ENCODE measurements at places on chromosomes 6 and 20. TPM values are rescaled to one million over a fixed set of nuclear protein-coding genes. Genes with fewer than 3 reads are reported as not detected.
A peak's percentile ranks its signal among the peaks of the same experiment; 100 is the strongest.

GRCh38 chr6:158037021-158037420, 55.4 kb downstream of the SYNJ2 start:
- H3K36me3 ChIP-seq = no peaks in the 10 kb centered on the region
- no peak for DNase-seq
- H3K27ac ChIP-seq = peak overlapping the region; percentile 72
- no peak overlapping the region for H3K4me3 ChIP-seq

- no peak overlapping the region for H3K4me3 ChIP-seq
- H3K4me1 ChIP-seq = no peaks in the 10 kb centered on the region
- no peaks in the 10 kb centered on the region for H3K27me3 ChIP-seq
Observed at GRCh38 chr6:25042036-25042521, 106.3 kb upstream of the RIPOR2 start.

GRCh38 chr6:16822975-16823717, 61.9 kb upstream of the ATXN1 start:
- H3K4me3 ChIP-seq = no peak overlapping the region
- no peaks in the 10 kb centered on the region for H3K4me1 ChIP-seq
- no peaks in the 10 kb centered on the region for H3K36me3 ChIP-seq

DNA sequence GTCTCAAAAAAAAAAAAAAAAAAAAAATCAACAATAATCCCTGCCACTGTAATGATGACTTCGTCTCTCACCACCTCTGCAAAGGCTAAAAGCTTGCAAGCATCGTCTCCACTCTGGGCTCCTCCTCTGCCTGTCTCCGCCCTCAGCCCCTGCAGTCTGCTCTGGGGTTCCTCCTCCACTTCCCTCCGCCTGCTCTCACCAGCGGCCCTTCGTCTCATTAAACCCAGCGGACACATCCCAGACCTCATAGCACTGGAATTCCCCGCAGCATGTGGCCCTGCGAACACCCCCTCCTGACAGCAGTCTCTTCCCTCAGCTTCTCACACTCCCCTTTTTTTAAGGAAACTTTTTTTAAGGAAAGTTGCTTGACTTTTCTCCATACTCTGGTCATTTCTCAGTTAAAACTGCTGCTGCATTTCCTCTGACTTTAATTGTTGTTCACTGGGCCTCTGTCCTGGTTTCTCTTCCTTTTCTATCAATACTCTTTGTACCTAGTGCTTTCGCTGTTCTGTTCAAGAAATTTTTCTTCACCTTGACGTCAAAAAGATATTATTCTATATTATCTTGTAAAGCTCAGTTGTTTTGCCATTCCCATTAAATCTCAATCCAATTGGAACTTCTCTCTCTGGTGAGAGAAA, 70.9 kb upstream of the PLEKHG1 start:
- DNase-seq = no peak
- no peaks in the 10 kb centered on the region for H3K27me3 ChIP-seq
- no peak overlapping the region for H3K27ac ChIP-seq
- no peaks in the 10 kb centered on the region for H3K4me1 ChIP-seq
- H3K36me3 ChIP-seq = no peaks in the 10 kb centered on the region

GRCh38 chr6:26532699-26533531, 5.3 kb upstream of the HMGN4 start:
- H3K4me3 ChIP-seq = peak overlapping the region; percentile 72
- H3K4me1 ChIP-seq = peaks cover 27% of the 10 kb centered on the region
- no peaks in the 10 kb centered on the region for H3K36me3 ChIP-seq
- peak overlapping the region; percentile 82 for H3K27ac ChIP-seq

GRCh38 chr6:27178407-27178730, 69.1 kb upstream of the PRSS16 start:
- peak overlapping the region; percentile 92 for H3K4me3 ChIP-seq
- H3K27ac ChIP-seq = peak overlapping the region; percentile 87
- no peaks in the 10 kb centered on the region for H3K36me3 ChIP-seq
- no peaks in the 10 kb centered on the region for H3K4me1 ChIP-seq

- no peak for DNase-seq
- peaks cover 33% of the 10 kb centered on the region for H3K4me1 ChIP-seq
- H3K4me3 ChIP-seq = peak overlapping the region; percentile 64
- peak overlapping the region; percentile 94 for H3K27ac ChIP-seq
- H3K36me3 ChIP-seq = no peaks in the 10 kb centered on the region
- no peaks in the 10 kb centered on the region for H3K27me3 ChIP-seq
Observed at GRCh38 chr20:36861625-36861874, 14.4 kb upstream of the TLDC2 start.

- no peaks in the 10 kb centered on the region for H3K27me3 ChIP-seq
- H3K4me3 ChIP-seq = no peak overlapping the region
- DNase-seq = no peak
- H3K4me1 ChIP-seq = no peaks in the 10 kb centered on the region
Observed at GRCh38 chr6:50455029-50455428, 258.3 kb upstream of the TFAP2D start.

GRCh38 chr6:111776236-111777221, 96.7 kb downstream of the FYN start:
- H3K27ac ChIP-seq = no peak overlapping the region
- H3K4me3 ChIP-seq = no peak overlapping the region
- no peaks in the 10 kb centered on the region for H3K4me1 ChIP-seq
- no peaks in the 10 kb centered on the region for H3K36me3 ChIP-seq

DNA sequence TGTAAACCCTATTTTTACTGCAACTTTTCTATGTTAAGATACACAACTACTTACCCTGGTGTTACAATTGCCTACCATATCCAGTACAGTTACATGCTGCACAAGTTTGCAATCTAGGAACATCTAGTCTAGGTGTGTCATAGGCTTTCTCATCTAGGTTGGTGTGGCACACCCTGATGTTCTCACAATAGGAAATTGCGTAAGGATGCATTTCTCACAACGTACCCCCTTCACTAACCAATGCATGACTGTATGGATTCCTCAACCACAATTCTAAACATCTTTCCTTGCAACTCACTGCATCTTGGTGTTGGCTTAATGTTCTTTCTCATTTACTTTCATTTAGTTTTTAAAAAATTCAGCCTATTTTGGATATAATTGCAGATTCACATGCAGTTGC, 31.6 kb downstream of the GJA10 start:
- no peaks in the 10 kb centered on the region for H3K27me3 ChIP-seq
- no peak overlapping the region for H3K4me3 ChIP-seq
- no peak for DNase-seq
- no peaks in the 10 kb centered on the region for H3K4me1 ChIP-seq
- H3K36me3 ChIP-seq = no peaks in the 10 kb centered on the region

DNA sequence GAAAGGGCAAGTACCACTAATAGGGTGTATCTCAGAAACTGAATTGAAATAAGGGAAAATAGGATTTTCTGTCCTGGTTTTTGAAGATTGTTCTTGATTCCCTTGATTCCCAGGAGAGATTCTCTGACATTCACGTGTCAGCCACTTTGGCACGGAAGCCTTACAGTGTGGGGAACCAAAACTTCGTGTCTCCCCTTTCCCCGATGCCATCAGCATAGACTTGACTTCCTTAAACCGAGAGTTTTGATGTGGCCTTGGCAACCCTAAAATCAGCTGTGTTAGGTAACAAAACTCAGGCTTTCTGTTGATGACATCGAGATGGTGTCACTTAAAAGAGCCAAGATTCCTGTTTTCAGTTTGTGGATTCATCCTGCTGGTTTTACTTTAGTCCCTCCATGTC, 7.5 kb downstream of the HMGN4 start:
- H3K27ac ChIP-seq = no peak overlapping the region
- H3K4me1 ChIP-seq = 0 out of 2 replicates have a peak, but pooled peaks cover 4% of the 10 kb centered on the region
- H3K27me3 ChIP-seq = no peaks in the 10 kb centered on the region

GRCh38 chr6:21244897-21245470, 348.6 kb upstream of the SOX4 start:
- H3K4me3 ChIP-seq = no peak overlapping the region
- H3K27ac ChIP-seq = no peak overlapping the region
- no peaks in the 10 kb centered on the region for H3K27me3 ChIP-seq
- no peak for DNase-seq
- no peaks in the 10 kb centered on the region for H3K4me1 ChIP-seq

DNA sequence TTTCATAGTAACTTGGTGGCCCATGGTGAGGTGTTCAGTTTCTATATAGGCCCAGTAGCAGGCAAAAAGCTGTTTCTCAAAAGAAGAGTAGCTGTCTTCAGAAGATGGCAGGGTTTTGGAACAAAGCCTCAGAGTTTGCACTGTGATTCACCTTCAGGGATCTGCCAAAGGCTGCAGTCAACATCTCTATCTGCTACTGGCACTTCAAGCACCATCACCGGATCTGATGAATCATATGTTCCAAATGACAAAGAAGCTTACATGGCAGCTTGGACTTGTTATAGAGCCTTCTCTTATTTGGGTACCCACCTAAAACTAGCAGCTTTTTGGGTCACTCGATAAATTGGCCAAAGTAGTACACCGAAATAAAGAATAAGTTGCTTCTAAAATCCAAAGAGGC, 39.5 kb downstream of the PKIB start:
- H3K4me1 ChIP-seq = no peaks in the 10 kb centered on the region
- H3K27me3 ChIP-seq = no peaks in the 10 kb centered on the region
- no peak overlapping the region for H3K27ac ChIP-seq
- no peak for DNase-seq
- no peaks in the 10 kb centered on the region for H3K36me3 ChIP-seq
- no peak overlapping the region for H3K4me3 ChIP-seq

- H3K27ac ChIP-seq = no peak overlapping the region
- H3K4me1 ChIP-seq = peaks cover 13% of the 10 kb centered on the region
- H3K36me3 ChIP-seq = no peaks in the 10 kb centered on the region
- no peak for DNase-seq
- H3K4me3 ChIP-seq = no peak overlapping the region
Observed at GRCh38 chr6:32865724-32866443, 11.9 kb downstream of the PSMB9 start.

DNA sequence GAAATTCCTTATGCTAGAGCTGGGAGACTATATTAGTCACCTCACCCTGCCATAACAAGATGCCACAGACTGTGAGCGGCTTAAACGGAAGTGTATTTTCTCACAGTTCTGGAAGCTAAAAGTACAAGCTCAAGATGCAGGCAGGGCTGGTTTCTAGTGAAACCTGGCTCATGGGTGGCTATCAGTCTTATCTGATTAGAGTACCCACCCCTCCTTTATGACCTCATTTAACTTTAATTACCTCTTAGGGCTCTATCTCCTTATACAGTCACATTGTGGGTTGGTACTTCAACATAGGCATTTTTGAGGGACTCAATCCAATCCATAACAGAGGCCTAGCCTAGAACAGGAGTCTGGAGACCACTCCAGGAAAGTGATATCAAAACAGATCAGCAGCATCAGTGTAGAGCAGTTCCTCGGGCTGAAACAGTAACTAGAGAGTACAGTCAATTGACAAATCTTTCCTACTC, 2.3 kb upstream of the SNRNP48 start:
- H3K4me1 ChIP-seq = peaks cover 8% of the 10 kb centered on the region
- no peaks in the 10 kb centered on the region for H3K36me3 ChIP-seq
- DNase-seq = no peak
- no peak overlapping the region for H3K27ac ChIP-seq
- H3K27me3 ChIP-seq = no peaks in the 10 kb centered on the region

DNA sequence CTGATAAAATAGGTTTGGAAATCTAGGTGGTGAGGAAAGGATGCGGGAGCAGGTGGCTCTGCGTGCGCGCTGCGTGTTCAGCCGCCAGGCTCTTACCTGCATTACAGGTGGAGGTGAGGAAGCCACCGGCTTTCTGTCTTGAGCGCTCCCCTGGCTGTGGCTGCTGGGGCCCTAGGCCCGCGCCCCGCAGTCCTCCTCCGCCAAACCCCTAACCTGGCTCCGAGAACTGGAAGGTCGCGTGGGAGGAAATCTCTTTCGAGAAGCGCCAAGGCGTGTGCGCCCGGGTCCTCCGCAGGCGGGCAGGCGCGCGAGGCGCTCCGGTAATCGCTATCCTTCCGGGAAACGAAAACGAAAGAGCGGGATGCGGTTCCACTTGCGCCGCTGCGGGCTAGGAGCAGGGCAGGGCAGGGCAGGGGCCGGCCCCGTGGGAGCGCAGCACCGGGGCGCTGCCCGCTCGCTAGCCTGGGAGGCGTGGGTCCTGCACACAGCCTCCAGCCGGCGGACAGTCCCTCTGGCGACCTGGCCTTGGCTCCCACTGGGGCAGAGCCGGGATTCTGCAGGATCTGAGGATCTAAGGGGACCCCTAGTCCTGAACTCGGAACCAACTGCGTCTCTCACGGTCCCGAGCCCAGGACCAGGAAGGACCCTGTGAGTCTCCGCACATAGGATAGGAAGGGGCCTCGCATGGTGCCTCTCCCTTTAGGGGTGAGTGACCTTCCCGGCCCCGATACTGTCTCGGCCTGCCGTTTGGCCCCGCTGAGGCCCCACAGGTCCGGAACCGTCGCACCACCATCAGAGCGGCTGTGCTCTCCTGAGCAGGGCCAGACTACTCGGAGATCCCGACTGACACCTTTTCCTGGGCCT, at the start of gene ETV7:
ETV7 (minus strand) TSS at position 230 of the 864 bp plus-strand sequence; CDS start at position 102, 128 bp downstream.
- H3K4me1 ChIP-seq = no peaks in the 10 kb centered on the region
- H3K27ac ChIP-seq = peak within 1 kb of the TSS; percentile 86
- no peaks in the 10 kb centered on the region for H3K36me3 ChIP-seq

DNA sequence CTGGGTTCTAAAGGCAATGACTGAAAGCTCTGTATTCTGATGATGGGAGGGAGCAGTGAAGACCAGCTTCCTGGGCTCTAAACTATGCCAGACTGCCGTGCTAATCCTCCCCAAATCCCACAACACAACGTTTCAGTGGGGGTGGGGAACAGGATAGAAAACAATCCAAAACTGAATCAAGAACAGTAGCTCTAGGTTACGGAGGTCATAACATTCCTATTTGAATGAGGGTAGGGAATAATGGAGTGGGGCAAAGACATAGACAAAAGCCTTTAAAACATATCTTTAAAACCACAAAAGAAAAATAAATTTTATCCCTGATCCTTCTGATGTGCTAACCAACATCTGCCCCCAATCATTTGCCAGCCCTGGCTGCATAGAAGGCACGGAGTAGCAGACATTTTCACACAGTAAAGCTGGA, 7.8 kb downstream of the USP49 start:
- no peaks in the 10 kb centered on the region for H3K36me3 ChIP-seq
- no peak overlapping the region for H3K27ac ChIP-seq
- no peaks in the 10 kb centered on the region for H3K4me1 ChIP-seq
- no peaks in the 10 kb centered on the region for H3K27me3 ChIP-seq
- DNase-seq = no peak

Gene VNN1
- not detected for total RNA-seq

Gene RFX6
- not detected for total RNA-seq

Gene CAGE1
- total RNA-seq = not detected

Gene ARFGEF3
- total RNA-seq = 1.5 TPM

Gene NDUFAF4
- total RNA-seq = 42.0 TPM

Gene WFDC6
- total RNA-seq = not detected

Gene TFAP2A
- 83.9 TPM for total RNA-seq

Gene DEFB126
- not detected for total RNA-seq

Gene PRSS16
- 4.7 TPM for total RNA-seq

All from Panc1 (cell line).